ENCODE measurements at places on chromosomes 1 and 21.

DNA sequence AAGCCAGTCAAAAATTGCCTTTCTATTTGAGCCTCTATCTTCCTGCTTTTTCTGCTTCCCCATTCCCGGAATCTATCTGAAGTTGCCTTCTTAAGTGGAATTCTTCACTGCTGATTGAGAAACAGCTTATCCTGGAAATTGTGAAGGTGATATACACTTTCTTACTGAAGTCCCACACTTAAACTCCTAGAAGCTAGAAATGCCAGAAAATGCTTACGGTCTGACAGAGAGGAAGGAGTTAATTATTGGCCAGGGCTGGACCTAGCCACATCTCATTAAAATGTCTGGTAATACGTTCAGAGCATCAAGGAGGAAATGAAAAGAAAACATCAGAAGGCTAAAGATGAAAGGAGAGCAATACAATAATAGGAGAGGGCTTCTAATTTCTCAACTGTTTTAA is 292.5 kb upstream of the SNX7 start:
- no peak for DNase-seq

- no peak for DNase-seq
Measured at GRCh38 chr1:99252630-99253029, 11.7 kb upstream of the PLPPR4 start.

- no peak for DNase-seq
Measured at GRCh38 chr1:31421371-31422040, 8.5 kb downstream of the SERINC2 start.

DNA sequence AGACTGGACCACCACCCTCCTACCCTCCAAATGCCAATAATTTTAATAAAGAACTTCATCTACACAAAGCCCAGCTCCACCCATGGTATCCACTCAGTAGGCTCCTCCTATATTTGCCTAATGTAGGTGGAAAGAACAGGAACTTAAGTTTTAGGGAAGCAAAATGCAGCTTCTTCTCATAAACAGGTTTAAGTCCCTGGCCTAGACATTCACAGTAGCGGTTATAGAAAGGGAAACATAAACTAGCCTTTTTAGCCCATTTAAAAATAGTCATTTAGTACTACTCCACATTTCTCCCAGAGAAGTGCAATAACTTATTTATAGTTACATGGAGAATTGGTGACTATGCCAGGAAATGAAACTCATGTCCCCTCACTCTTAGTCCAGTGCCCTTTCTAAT is 56.6 kb upstream of the CPLANE2 start:
- DNase-seq = no peak

DNA sequence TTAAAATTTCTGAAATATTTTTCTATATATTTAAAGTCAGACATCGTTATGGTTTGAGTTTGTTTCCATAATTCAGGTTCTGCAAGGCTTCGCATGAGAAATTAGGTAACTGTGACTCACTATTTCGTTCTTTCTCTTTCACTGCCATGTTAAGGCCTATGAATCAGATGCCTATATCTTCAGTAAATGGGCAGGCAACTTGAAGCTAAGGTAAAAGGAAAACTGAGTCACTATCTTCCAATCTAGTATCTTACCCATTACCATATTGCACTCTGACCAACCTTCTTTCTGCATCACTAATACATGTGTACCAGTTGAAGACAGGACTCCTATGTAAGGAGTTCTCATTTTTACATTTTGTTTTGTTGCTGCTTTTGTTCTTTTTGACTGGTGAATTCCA is 37.8 kb downstream of the PYHIN1 start:
- no peak for DNase-seq

GRCh38 chr1:172935062-172935592 is 115.6 kb downstream of the TNFSF18 start:
- DNase-seq = no peak

DNA sequence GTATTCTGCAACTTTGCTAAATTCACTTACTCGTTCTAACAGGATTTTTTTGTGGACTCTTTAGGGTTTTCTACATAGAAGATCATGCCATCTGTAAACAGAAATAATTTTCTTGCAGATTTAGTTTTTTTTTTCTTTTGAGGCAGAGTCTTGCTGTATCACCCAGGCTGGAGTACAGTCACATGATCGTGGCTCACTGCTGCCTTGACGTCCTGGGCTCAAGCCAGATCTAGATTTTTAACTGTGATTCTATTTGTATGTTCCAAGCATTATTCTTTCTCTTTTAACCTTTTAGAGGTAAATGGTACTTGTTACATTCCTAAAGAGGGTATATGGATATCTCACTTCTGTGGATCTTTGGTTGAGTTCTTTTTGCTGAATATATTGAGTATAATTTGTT is 18.6 kb downstream of the FABP3 start:
- DNase-seq = no peak

DNA sequence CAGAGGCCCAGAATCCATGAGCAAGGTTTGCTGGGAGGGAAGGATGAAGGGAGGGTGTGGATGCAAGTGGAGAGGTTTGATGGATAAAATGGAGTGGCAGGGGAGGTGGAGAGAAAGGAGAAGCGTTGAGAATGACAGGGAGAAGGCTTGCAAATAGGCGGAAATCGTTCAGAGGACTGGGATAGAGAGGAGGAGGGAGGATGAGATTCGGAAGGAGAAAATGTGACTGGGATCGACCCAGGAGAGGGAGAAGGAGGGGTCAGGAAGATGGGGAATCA is 376 bp downstream of the AVPR1B start:
- no peak for DNase-seq

- DNase-seq = no peak
Measured at GRCh38 chr1:40095806-40096205, 1.2 kb downstream of the PPT1 start.

- DNase-seq = no peak
Measured at GRCh38 chr1:152165286-152166077, 6.5 kb upstream of the RPTN start.

- no peak for DNase-seq
Measured at GRCh38 chr1:197127246-197127912, 19.1 kb downstream of the ASPM start.

DNA sequence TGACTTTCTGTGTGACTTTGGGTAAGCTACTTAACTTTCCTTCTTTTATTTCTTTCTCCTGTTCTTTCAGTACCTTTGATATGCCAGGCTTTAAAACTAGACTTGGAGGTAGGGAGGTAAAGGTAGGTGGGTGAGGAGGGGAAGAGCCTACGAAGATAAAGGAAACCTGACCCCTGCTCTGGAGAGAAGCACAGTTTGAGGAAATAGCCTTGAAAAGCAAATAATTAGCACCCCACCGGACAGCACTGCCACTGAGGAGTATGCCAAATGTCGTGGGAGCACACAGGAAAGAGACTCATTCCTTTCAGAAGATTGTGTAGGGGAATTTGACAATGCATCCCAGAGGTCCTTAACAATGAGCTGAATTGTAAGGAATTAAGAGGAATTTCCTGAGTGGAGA is 65.2 kb upstream of the SPAG17 start:
- DNase-seq = no peak

DNA sequence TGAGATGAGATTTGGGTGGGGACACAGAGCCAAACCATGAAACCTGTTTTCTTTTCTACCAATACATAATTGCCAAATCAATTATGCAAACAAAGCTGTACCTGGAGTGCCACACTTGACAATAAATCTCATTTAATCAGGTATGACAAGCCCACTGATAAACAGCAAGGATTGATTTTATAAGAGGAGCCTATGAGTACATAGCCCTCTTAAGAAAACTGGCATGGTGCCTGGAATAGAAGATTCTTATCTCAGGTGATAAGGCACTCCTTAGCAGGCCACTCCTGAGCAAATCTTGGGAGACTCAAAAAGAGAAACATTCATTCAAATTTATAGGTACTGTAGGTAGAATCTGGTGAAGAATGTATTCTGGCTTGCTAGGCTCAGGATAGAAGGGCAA is 28.6 kb upstream of the PDE4B start:
- no peak for DNase-seq

DNA sequence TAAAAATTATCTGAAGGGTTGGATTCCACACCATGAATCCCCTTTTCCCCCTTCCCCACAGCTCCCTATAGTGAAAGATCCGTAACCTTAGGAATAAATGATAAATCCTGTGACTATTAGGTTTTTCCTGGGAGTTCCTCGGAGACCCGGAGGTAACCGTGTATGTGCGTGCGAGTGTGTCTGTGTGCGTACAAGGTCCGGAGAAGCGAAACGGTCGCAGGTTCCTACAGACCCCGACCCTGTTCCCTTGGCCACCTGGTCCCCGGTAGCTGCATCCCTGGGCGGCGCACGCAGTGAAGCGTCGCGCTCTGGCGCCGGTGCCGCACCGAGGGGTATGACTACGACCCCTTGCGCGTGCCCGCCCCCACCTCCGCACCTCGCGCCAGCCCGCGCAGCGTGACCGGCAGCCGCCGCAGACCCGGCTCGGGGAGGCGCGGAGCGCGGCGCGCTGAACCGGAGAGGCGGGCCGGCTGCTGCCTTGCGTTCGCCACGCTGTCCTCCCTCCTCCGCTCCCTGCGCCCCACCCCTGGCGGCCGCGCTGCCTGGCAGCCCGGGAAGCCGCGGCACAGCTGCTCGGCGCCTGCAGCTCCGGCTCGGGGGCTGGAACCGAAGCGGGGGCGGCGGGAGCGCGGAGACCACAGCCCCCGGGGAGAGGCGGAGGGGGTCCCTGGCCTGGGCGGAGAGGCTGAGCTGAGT is at the start of gene AK5:
Gene AK5 (plus strand): TSS at position 529 of the 696 bp plus-strand sequence. CDS start 295 bp downstream, outside the sequence.
- peak; percentile 13 for DNase-seq

All from T-helper 1 cell (primary cell).